Endothelial cell (in vitro differentiated cells): ENCODE measurements at places on chromosomes 5 and 9. TPM values are rescaled to one million over a fixed set of nuclear protein-coding genes. Genes with fewer than 3 reads are reported as not detected.
A peak's percentile ranks its signal among the peaks of the same experiment; 100 is the strongest.

The C9orf43 gene
- 0.92 TPM for total RNA-seq

The FOXD4L4 gene
- total RNA-seq = 0.13 TPM

The ALDOB gene
- total RNA-seq = 0.31 TPM

The ADGRV1 gene
- total RNA-seq = 23.1 TPM

The TMEM8B gene
- total RNA-seq = 9.0 TPM

The SPARC gene
- 1,214 TPM for total RNA-seq

DNA sequence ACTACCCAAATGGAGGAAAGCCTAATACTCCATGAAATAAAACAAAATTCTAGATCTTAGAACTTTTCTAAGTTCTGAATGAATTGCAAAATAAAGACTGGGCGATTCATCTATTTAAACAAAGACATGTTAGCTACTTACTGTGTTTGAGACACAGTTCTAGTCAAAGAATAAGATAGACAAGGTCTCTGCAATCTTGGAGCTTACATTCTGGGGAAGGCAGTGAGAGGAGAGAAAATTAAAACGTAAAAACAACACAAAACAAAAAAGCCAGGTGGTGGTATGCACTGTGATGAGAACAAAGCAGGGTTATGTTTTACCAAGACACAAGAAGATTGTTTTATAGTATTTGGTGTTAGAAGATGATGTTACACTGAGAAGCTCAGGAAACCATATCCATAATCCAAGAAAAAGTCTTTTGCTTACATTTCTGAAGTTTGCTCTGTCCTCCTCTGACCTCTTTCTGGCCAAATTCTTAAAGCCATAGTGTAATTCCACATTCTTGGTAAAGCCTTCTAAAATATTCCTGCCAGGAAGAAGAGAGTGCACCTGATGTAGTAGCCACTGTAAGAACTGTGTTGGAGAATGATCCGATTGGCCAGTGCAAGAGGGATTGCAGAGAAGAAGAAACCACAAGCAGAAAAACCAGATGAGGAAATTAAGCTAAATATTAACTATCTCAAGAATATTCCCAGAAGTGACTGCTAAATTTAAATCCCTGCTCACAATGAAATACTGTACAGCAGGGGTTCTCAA is 218.4 kb downstream of the PCSK1 start:
- no peaks in the 10 kb centered on the region for H3K4me1 ChIP-seq
- no peaks in the 10 kb centered on the region for H3K36me3 ChIP-seq
- no peak overlapping the region for H3K4me3 ChIP-seq

- H3K27me3 ChIP-seq = peaks cover 3% of the 10 kb centered on the region
- peaks cover 23% of the 10 kb centered on the region for H3K4me1 ChIP-seq
- H3K27ac ChIP-seq = no peak overlapping the region
- H3K36me3 ChIP-seq = peaks cover 4% of the 10 kb centered on the region
- no peak for DNase-seq
Observed at GRCh38 chr5:62701036-62701435, 122.4 kb downstream of the LRRC70 start.

GRCh38 chr5:132418881-132419280 is 49.4 kb downstream of the SLC22A5 start:
- no peak overlapping the region for H3K27ac ChIP-seq
- H3K4me3 ChIP-seq = no peak overlapping the region
- no peaks in the 10 kb centered on the region for H3K4me1 ChIP-seq
- DNase-seq = no peak
- H3K27me3 ChIP-seq = peaks cover 1% of the 10 kb centered on the region

- H3K4me3 ChIP-seq = no peak overlapping the region
- DNase-seq = no peak
- peaks cover 17% of the 10 kb centered on the region for H3K36me3 ChIP-seq
- no peaks in the 10 kb centered on the region for H3K4me1 ChIP-seq
Observed at GRCh38 chr5:176490301-176490700, 42.1 kb downstream of the FAF2 start.

GRCh38 chr5:73387149-73387591 is 61.4 kb downstream of the FOXD1 start:
- H3K27me3 ChIP-seq = no peaks in the 10 kb centered on the region
- H3K4me1 ChIP-seq = peaks cover 4% of the 10 kb centered on the region
- no peak overlapping the region for H3K27ac ChIP-seq
- H3K36me3 ChIP-seq = no peaks in the 10 kb centered on the region
- no peak overlapping the region for H3K4me3 ChIP-seq

- H3K27ac ChIP-seq = no peak overlapping the region
- H3K27me3 ChIP-seq = peaks cover 5% of the 10 kb centered on the region
- peaks cover 20% of the 10 kb centered on the region for H3K4me1 ChIP-seq
- H3K36me3 ChIP-seq = no peaks in the 10 kb centered on the region
Observed at GRCh38 chr9:2241461-2241835, 226.3 kb downstream of the SMARCA2 start.

DNA sequence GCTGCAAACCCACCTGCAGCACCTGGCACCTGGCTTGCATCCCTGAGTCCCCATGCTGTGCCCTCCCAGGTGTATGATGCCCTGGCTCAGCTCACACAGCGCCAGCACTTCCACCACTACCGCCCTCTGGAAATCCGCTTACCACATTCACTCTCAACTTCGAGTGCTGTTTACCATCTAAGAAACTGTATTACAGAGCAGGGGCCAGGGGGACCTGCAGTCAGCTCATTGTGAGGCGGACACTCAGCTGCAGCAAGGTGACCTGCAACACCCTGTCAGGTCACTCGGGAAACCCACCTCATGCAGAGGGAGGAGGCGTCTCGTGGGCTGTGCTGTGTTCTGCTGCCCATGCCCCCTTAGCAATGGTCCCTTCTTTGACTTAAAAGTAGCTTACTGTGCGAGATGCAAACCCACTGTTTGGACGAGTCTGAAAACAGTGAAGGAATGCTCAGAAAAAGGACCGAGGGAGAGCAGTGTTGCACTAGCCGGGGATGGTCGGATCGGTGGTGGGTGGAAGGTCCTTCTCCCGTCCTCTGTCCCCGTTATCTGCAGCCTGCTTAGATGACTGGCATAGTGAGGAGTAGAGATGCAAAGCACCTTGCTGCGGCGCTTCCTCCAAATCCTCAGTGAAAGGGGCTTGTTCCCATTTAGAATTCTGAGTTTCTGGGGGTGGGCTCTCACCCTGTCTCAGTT is 55.2 kb upstream of the CTSL start:
- no peak overlapping the region for H3K27ac ChIP-seq
- H3K27me3 ChIP-seq = peaks cover 2% of the 10 kb centered on the region
- H3K36me3 ChIP-seq = peaks cover 6% of the 10 kb centered on the region
- no peak overlapping the region for H3K4me3 ChIP-seq

DNA sequence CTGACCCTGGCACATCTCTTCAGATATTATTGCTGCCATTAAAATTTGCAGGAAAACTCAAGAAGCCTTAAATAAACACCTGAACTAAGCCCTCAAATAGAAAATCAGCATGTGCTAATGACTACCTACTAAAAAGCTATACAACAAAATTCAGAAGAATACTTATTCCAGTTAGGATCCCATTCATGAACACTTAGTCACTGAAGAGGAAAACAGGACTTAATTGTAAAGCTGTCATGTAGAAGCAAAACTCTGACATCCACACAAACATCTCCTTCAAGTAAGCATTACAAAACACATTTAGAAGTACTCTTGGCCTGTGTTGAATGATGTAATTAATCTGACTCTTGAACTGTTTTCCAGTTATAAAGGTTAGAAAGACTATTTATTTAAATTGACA is 19.9 kb downstream of the ELL2 start:
- no peak overlapping the region for H3K4me3 ChIP-seq
- no peak for DNase-seq
- no peak overlapping the region for H3K27ac ChIP-seq
- peaks cover 38% of the 10 kb centered on the region for H3K4me1 ChIP-seq
- no peaks in the 10 kb centered on the region for H3K36me3 ChIP-seq
- peaks cover 2% of the 10 kb centered on the region for H3K27me3 ChIP-seq

DNA sequence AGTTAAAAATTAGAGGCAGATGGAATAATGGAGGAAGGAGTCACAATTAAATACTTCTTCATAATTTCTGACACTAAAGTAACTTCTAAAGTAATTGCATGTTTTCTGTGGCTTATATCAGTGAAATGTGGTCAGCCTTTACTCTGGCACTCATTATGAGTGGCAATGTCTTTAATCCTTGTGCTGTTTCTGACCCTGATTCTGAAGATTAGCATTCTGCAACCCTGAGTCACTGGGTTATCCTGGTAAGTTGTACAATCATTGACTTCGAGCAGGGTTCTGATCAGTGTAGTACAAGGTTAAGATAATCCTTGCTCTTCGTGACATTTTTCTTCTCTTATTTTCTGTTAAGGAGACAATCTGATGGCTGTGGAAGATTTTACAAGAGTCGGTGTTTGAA is 379.4 kb upstream of the RORB start:
- no peak for DNase-seq
- no peak overlapping the region for H3K27ac ChIP-seq
- no peak overlapping the region for H3K4me3 ChIP-seq
- H3K36me3 ChIP-seq = no peaks in the 10 kb centered on the region
- no peaks in the 10 kb centered on the region for H3K27me3 ChIP-seq

DNA sequence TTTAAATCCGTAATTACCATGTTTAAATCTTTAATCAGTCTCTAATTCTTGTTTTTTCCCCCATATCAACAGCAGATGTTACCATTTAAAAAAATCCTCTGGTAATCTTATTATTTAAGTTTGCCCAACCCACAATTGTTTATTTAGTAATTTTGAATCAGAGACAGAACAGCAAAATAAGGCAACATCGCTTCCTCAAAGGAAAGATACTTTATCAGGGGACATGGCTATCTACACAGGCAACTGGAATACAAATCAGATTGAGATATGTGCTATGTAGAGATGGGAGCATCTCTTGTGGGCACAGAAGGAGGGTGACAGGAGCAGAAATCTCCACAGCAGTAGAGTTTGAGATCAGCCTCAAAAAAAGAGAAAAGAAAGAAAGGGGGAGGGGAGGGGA is 674.4 kb downstream of the SEMA5A start:
- DNase-seq = no peak
- H3K36me3 ChIP-seq = no peaks in the 10 kb centered on the region
- no peak overlapping the region for H3K27ac ChIP-seq
- no peaks in the 10 kb centered on the region for H3K27me3 ChIP-seq

GRCh38 chr9:105333076-105333475 is 88.6 kb downstream of the SLC44A1 start:
- no peak overlapping the region for H3K27ac ChIP-seq
- no peak overlapping the region for H3K4me3 ChIP-seq
- peaks cover 11% of the 10 kb centered on the region for H3K36me3 ChIP-seq
- H3K27me3 ChIP-seq = peaks cover 2% of the 10 kb centered on the region
- H3K4me1 ChIP-seq = peaks cover 7% of the 10 kb centered on the region
- no peak for DNase-seq

- no peak overlapping the region for H3K27ac ChIP-seq
- H3K27me3 ChIP-seq = no peaks in the 10 kb centered on the region
- no peaks in the 10 kb centered on the region for H3K4me1 ChIP-seq
Observed at GRCh38 chr5:115190388-115190787, 20.7 kb upstream of the TRIM36 start.

DNA sequence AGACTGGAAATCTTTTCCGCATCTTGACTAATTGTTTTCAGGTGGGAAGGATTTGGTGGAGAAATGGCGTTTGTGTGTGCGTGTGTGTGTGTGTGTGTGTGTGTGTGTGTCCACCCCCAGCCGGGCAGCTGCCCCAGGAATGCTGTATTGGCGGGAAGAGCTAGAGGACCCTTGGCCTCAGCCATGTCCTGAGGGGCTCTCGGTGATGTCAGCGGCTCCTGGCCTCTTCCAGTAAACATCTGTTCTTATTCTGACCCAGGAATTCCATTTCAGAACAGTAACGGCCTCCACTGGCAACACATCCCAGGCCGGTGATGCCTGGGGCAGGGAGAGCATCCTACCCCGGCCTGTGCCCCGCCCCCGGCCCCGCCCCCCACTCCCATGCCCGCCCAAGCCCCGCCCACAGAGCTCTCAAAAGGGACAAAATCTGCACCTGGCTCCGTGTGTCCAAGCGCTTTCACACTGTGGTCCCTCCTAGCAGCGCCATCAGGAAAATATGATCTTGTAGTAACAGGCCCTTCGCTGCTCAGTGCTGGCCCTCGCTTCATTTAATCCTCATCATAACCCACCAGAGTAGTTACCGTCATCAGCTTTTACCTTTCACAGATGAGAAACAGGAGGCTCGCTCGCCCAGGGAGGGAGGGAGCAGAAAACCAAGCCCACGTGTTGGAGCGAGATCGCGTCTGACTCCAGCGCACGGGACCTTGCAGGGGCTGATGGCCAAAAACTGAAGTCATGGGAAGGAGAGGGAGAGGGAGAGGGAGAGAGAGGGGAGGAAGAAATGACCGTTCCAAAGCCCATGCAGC is 18.9 kb downstream of the ADAMTS2 start:
- DNase-seq = no peak
- no peak overlapping the region for H3K4me3 ChIP-seq
- H3K4me1 ChIP-seq = peaks cover 3% of the 10 kb centered on the region
- H3K27me3 ChIP-seq = peaks cover 4% of the 10 kb centered on the region
- H3K36me3 ChIP-seq = no peaks in the 10 kb centered on the region

DNA sequence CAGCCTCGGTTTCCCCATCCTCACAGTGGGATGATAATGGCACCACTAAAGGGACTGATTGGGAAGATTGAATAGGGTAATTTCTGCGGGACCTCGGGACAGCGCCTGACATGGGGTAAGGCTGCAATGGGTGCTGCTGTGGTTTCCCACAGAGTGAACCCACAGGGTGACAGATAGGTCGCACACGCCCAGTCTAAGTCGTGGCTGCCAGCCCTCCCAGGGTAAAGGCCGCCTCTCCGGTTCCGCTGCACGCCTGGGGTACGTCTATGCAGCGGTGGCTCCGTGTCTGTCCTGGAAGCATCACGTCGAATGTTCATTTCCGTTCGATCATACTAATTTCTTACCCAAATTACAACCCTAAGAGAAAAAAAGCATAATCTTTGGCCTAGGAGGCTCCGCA is 631 bp downstream of the CFAP77 start:
- H3K4me3 ChIP-seq = peak overlapping the region; percentile 83
- H3K27ac ChIP-seq = no peak overlapping the region
- H3K4me1 ChIP-seq = peaks cover 26% of the 10 kb centered on the region
- H3K27me3 ChIP-seq = peaks cover 7% of the 10 kb centered on the region
- DNase-seq = no peak

DNA sequence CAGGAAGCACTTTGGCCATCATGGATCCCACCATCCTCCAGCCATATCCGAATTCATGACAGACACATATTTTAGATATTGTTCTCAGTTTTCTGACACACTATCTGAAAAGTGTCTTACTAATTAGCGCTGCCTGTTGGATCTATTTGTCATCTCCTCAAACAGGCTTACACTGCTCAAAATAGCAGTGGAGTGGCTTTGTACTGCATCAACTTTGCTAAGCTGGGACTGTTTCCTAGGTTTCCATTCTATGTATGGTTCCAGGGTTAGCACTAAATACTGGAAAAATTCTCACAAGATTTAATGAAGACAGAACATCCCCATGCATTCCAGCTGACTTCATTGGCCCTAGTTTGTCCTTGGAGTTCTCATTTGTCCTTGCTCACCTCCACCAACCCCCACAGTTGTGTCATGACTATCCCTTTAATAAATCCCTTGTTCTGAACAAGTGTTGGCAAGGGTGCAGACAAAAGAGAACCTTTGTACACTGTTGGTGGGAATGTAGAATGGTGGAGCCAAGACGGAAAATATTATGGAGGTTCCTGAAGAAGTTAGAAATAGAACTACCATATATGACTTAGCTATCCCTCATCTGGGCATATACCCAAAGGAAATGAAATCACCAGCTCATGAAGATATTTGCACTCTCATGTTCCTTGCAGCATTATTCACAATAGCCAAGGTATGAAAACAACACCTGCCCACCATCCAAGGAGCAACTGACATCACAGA is 136.5 kb upstream of the RAI14 start:
- peaks cover 5% of the 10 kb centered on the region for H3K4me1 ChIP-seq
- no peak overlapping the region for H3K4me3 ChIP-seq
